ENCODE measurements at places on chromosomes 1 and 21.

DNA sequence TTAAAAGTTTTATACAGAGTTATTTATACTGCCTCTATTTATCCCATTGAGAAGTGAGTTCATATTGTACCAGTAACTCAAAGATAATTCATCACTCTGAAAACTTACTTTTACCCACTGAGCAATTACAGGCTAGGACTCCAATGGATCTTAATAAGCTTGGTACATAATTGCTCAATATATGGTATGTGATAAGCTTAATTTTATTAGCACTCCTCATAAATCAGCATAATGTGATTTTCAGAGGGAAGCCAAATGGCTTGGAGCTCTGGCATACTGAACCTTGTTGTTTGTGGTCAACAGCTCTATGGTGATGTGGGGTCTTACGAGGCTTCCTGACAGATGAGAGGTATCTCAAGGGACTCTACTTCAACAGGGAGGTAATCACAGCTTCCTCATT, 26.3 kb downstream of the ADAM30 start:
- no peak for DNase-seq

GRCh38 chr1:21313203-21313885, 23.1 kb upstream of the ECE1 start:
- DNase-seq = no peak

- DNase-seq = no peak
Observed at GRCh38 chr1:5681654-5682053, 310.6 kb downstream of the NPHP4 start.

DNA sequence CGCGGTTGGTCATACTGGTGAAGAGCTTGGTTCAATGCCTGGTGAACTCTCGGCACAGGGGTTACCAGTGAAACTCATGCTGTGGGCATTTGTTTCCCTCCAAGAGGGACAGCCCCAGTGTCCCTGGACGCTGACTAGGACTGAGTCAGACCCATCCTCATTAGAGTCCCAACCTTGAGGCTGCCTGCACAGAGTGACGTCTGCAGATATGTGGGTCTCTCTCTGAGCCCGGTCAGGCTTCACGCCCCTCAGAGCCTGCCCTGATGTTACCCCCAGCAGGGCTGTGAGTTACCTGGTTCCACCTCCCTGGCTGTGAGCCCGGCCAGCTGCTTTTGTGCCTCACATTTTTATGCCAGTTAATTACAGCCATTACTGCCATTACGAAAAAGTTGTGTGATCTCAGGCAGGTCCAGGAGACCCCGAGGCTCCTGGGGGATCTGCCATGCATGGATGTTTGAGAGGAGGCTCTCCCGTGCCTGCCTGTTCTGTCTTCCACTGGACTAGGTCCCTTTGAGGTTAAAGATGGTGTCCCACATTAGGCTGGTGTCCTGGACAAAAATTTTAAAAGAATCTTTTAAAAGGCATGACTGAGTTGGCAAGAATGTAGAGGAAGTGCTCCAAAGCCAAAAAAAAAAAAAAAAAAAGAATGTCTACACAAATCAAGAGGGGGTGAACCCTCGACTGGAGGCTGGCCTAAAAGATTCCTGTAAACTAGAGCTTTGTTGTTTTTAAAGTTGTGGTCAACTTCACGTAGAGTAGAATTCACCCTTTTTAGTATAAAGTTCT, 36.6 kb upstream of the PADI1 start:
- DNase-seq = no peak

- no peak for DNase-seq
Observed at GRCh38 chr1:39720094-39720999, 18.3 kb upstream of the PPIE start.

DNA sequence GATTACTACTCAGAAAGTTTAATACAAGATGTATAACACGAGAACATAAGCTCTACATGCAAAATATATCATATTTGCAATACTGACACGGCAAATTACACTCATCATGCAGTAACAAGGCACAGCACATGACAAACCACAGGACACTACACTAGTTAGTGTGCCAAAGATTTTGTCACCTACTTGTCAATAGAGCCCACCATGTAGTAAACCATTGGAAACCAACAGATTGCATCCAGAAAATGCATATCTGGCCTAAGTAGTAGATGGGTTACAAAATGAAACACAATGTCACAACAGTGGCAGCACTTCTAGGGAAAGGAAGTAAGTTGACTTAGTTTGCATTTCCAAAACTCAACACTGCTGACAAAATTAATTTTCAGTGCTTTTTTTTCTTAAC, 288.9 kb downstream of the KCNT2 start:
- no peak for DNase-seq

GRCh38 chr1:68819190-68819829, 322.4 kb upstream of the DEPDC1 start:
- no peak for DNase-seq

DNA sequence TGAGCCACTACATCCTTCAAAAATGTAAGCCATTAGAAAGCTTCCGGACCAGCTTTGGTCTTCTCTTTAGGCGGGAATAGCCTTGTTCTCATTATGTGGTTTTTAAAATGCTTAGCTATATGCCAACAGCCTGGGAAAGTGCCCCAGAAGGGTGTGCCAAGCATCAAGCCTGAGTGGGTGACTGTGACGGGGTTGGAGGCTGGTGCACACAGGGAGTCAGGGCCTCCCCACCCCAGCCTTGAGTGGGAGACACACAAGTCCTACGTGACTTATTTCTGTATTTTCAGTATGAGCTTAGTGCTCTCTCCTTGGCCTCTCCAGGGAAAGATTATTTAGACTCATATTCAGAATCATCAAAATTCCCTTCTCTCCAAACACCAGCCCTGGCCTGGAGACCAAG, 9.8 kb downstream of the UBASH3A start:
- DNase-seq = no peak

DNA sequence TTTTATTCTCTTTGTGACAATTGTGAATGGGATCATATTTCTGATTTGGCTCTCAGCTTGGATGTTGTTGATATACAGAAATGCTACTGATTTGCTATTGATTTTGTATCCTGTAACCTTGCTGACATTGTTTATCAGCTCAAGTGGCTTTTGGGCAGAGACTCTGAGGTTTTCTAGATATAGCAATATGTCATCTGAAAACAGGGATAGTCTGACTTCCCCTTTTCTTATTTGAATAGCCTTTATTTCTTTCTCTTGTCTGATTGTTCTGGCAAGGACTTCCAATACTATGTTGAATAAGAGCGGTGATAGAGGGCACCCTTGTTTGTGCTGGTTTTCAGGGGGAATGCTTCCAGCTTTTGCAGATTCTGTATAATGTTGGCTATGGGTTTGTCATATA, 150.8 kb downstream of the FASLG start:
- DNase-seq = no peak

DNA sequence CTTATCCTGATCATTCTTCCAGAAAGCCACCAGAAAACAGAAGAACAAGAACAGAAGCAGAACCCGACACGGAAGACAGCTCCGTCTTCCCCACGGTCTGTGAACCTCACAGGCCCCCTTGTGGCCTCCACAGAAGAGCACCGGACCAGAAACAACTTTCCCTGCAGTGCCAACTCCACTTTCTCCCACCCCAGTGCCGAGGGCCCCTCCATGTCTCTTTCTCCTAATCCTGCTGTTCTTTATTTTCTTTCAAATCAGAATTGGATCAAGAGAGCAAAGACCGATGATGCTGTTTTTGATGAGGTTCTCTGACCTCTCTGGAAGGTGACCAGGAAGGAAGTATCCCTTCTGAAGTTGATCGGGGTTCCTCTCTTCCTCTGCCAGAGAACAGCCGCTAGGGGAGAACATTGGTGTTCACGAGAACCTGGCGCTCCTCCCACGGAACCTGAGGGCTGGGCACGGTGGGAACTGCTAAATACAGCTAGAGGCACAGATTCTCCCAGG, 58.9 kb upstream of the CTTNBP2NL start:
- DNase-seq = no peak

DNA sequence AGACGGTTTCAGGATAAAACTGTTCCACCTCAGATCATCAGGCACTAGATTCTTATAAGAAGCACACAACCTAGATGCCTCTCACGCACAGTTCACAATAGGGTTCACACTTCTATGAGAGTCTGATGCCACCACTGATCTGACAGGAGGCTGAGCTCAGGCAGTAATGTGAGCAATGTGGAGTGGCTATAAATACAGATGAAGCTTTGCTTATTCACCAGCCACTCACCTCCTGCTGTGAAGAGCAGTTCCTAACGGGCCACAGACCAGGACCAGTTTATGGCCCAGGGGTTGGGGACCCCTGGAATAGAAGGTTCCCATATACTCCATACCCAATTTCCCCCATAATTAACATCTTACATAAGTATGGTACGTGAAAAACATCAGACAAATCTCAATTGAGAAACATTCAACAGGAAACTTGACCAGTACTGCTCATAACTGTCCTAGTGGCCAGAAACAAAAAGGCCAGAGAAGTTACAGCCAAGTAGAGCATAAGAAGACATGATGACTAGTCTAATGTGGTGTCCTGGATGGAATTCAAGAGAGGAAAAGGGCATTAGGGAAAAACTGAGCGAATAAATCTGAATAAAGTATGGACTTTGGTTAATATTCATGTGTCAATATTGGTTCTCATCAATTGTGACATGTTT, 24.7 kb upstream of the IGSF5 start:
- DNase-seq = no peak

DNA sequence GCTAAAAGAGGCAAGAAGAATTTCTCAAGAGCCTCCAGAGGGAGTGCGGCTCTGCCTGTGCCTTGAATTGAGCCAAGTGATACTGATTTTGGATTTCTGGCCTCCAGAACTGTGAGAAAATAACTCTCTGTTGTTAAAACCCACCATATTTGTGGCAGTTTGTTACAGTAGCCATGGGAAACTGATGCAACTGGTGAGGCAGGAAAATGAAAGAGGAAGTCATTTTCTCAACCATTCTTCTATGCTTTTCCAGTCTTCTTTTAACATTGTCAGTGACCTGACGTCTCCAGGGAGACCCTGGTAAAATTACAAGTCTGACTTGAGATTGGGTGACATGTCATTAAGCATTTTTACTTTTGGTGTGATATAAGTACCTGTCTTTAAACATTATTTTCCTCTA, 5.8 kb downstream of the OR6P1 start:
- no peak for DNase-seq

- peak; percentile 65 for DNase-seq
Observed at GRCh38 chr1:205248793-205249601, 21.3 kb downstream of the TMCC2 start.

DNA sequence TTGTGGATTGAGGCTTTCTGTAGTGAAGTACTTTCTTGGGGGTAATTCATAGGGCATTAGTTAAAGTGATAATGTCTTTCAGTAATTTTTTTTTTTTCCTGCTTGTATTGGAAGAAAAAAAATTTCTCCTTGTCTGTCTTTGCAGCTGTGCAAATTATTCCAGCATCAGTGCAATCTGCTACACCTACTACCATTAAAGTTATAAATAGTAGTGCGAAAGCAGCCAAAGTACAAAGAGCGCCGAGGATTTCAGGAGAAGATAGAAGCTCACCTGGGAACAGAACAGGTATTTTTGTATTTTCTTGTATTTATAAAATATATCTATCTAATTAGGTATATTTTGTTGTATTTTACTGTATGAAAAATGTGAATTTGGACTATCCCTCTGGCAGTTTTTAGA, 29.3 kb downstream of the GABPA start:
- no peak for DNase-seq

GRCh38 chr21:33113131-33113530, 43.2 kb downstream of the OLIG1 start:
- no peak for DNase-seq

GRCh38 chr1:19461220-19461554, 24.2 kb downstream of the CAPZB start:
- DNase-seq = no peak

DNA sequence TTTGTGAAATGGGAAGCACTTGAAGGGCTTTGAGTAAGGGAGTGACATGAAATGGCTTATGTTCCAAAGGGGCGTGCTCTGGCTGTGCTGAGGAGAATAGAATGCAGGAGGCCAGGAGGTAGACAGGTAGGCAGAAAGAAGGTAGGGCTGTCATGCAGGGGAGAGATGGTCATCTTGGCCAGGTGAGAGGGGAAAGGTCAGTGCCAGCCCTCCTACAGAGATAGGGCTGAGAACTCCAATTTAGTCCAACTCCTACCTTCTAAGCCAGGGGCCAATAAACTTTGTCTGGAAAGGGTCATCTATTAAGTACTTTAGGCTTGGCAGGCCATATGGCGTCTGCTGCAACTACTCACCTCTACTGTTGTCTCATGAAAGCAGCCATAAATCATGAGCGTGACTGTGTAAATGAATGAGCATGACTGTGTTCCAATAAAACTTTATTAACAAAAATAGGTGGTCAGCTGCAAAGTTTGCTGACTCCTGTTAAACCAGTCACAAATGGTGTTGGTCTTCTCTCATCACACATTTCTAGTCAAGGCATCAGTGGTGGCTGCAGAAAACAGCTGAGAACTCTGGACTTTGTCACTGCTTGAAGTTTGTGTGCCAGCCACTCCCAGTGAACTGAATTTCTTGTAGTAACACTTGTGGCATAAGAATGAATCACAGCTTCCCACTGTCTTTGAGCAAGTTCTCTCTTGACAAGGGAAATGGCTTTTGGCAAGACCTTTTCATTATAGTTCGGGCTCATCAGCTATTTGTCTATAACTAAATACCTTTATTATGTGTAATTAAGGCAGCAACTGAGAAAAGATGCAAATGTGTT, 32.0 kb upstream of the CD2 start:
- DNase-seq = no peak

DNA sequence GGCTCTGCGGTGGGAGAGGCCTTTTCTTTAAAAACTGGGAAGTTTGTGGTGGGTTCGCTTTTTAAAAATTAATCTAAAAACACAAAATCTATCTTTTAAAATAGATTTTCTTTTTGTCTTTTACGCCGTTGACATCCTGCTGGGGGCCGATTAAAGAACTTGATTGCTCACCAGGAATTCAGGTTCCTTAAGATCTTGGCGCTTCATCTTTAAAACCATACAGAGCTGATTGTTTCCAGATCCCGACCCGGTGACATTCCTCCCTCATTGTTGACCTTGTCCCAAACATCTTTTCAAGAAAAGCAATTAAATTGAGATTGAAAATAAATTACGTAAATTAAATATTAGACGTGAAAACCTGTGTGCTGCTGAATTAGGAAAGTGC, 546 bp upstream of the ZNF697 start:
- DNase-seq = no peak

- DNase-seq = no peak
Observed at GRCh38 chr1:153991806-153992205, 1.2 kb downstream of the RPS27 start.

- DNase-seq = no peak
Observed at GRCh38 chr1:3789421-3790300, 6.6 kb downstream of the LRRC47 start.

DNA sequence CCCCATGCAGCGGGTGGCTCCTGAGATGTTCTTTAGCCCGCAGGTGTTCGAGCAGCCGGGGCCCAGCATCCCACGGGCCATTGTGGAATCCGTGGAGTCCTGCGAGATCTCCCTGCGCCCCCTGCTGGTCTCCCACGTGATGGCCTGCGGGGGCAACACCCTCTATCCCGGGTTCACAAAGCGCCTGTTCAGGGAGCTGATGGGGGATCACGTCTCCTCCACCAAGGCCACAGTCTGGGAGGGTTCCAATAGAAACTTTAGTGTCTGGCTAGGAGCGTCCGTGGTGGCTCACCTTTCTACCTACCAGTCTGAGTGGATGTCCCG, 71.0 kb downstream of the ACTL8 start:
- no peak for DNase-seq

Measured in amygdala (tissue), 56 donors.